Left hindlimb (tissue), 1 donor: ENCODE measurements at places on chromosomes 13 and 19.
A peak's percentile ranks its signal among the peaks of the same experiment; 100 is the strongest.

DNA sequence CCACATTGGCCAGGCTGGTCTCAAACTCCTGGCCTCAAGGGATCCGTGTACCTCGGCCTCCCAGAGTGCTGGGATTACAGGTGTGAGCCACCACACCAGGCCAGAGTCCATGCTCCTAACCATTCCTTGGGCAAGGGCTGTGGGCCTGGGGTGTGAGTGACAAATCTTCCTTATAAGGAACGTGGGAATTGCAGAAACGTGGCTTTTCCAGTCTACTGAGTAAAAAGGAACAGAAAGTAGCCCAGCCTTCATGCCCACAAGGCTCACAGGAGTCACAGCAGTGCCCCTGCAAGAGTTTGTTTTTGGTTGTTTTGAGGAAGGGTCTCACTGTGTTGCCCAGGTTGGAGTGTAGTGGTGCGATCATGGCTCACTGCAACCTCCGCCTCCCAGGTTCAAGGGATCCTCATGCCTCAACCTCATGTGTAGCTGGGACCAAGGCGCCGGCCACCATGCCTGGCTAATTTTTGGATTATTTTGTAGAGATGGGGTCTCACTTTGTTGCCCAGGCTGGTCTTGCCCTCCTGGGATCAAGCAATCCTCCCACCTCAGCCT is 5.1 kb downstream of the MYPOP start:
- DNase-seq, result no peak

GRCh38 chr13:26295812-26296211 is 41.9 kb downstream of the CDK8 start:
- no peak for DNase-seq

- DNase-seq, result no peak
Observed at GRCh38 chr13:74891610-74892009, 590.4 kb downstream of the TBC1D4 start.

DNA sequence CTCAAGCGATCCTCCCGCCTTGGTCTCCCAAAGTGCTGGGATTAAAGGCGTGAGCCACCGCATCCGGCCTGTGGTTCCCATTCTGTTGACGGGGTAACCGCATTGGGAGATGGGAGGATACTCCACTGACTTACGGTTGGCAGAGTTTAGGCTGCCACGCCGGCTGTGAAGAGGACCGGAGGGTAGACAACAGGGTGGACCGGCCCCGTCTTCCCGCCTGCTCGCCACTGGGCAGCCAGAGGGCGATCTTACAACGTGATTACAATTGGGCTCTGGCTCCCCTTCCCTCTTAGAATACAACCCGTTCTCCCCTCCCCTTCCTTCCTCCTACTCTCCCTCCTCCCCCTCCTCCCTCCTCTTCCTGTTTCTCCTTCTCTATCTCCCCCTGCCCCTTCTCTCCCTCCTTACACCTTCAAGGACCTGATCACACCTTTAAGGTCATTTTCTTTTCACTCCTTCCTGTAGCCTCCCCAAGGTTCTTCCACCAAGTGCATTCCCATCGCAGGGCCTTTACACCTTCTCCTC is 957 bp upstream of the CCDC194 start:
- DNase-seq, result peak; percentile 62

GRCh38 chr13:98976338-98976737 is 1.5 kb downstream of the DOCK9 start:
- no peak for DNase-seq

GRCh38 chr13:101325423-101325822 is 90.9 kb downstream of the NALCN start:
- DNase-seq, result no peak

DNA sequence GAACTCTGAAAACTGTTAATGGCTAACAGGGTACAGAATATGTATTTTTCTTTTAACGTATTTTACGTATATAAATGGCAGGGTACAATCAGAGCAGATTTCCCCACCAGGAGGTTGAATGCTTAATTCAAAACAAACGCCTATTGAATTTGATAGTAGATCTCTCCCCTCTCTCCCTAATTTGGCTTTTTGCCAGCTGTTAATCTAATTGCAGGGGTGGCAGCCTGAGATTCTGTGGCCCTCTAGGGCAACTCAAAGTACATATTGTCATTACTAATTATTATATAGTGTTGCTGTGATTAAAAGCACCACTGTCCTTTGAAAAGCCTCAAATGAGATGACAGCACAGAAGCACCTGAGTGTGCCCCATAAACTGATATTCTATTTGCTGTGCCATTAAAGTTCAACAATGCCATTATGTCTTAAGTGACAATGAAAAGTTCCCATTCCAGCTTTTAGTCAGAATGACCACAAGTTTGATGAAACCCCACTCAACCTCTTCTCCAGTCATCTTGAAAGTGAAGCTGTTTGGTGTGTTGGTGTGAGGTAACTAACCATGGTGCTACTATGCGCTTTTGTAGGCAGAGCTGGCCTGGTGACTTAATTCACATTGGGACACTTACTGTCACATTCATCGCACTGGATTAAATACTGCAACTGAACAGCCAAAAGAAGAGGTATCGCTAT is 351.4 kb downstream of the KCNRG start:
- no peak for DNase-seq

DNA sequence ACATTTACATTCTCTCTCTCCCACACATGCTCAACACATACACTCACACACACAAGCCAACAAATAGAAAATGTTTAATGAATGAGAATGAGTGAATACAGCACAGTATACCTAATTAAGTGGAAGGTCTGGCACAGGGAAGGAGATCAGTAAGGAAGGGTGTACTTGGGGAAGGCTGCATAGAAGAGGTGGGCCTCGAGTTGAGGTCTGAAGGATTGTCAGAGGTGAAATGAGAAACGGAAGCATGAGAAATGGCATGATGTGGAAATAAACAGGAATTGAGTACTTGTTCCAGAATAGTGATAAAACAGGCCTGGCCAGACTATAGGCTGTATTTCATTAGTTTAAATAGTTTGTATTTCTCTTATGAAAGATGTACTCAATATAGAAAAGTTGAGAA is 136.2 kb downstream of the FLT1 start:
- no peak for DNase-seq

GRCh38 chr19:21901861-21902260 is 65.9 kb upstream of the ZNF43 start:
- no peak for DNase-seq

DNA sequence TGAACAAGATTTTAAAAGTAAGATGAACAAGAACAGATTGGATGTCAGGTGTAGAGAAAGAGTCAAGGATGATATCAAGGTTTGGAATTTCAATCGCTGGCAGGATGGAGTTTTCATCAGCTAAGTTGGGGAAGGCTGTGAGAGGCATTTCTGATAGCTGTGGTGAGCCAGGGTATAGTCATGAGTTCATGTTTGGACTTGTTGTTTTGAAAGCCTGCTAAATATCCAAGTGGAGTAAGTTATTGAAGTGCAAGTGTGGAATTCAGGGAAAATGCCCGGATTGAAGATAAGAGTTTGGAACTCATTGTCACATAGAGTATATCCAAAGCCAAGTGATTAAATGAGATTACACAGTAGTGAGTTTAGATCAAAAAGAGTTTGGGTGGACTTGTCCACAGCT is 11.0 kb upstream of the EPSTI1 start:
- DNase-seq, result no peak

DNA sequence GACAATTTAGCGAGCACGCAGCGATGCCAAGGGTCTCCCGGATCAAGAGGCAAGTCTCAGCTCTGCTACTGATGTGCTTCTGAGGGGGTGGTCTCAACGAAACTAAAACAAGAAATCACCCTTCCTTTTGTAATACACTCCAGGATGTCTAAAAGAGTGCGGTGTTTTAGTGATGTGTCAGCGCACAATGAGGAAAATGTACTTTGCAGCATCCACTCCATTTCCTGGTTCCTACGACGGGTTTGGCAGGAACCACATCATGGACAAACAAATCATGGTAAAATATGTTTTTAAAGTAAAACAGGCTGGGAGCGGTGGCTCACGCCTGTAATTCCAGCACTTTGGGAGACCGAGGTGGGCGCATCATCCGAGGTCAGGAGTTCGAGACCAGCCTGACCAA is 154.0 kb upstream of the TSC22D1 start:
- no peak for DNase-seq

DNA sequence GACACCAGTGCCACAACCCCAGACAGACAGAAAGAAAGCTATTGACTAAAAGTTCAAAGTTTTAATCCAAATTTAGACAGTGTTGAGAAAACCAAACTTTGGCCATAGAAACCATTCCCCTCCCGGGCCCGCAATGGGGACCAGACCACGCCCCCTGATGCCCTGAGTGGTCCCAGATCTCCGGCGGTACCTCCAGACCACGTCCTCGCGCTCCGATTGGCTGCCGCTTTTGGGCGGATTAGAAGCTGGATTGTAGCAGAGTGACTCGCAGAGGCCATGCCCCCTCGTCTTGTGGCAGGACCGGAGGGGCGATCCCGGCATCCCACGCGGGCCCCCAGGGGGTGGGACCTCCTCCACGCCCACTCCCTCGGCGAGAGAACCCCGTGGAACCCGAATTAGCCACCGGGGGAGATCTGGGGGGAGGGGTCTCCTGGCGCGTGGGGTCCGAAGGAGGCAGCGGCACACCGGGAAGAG is 797 bp upstream of the HSD17B14 start:
- peak; percentile 87 for DNase-seq

DNA sequence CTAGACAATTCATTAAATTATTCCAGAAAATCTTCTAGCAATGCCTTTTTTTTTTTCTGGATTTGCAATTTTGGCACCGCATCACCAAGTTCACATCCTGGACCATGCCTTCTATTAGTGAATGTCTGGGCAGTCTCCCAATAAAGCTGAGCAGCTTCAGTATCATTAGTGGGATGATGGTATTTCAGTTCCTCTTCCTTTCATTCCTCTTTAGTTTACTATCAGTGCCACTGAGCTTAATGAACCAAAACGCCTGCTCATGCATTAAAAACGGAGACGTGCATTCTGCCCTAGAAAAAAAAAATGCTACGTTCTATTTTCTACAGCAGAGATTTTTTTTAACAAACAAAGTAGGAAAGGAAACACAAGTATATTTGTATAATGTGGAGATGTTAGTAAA is 343.0 kb downstream of the PCDH9 start:
- DNase-seq, result peak; percentile 30

DNA sequence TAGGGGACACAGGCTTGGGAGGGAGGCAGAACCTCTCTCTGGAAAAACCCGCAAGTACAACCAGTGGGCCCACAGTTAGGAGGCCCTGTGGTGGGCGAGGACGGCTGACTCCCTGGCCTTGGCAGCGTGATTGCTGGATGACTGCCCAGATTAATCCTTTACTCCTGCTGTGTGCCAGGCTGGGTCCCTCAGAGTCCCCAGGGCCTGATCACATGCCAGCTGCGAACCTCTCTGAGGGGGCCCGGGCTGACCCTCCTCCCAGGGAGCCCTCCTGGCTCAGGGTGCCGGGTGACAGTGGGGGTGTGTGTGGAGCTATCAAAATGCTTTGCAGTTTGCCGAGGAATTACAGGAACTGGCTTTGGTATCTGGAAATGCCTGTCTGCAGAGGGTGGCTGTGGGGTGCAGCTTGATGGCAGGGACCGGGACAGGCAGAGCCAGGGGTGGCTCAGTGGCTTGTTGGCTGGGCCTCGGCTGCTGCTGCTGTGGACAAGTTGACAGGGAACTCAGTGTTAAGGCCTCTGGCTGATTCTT is 48.9 kb downstream of the DNM2 start:
- DNase-seq, result no peak

GRCh38 chr19:43768273-43769050 is 12.3 kb downstream of the KCNN4 start:
- no peak for DNase-seq

DNA sequence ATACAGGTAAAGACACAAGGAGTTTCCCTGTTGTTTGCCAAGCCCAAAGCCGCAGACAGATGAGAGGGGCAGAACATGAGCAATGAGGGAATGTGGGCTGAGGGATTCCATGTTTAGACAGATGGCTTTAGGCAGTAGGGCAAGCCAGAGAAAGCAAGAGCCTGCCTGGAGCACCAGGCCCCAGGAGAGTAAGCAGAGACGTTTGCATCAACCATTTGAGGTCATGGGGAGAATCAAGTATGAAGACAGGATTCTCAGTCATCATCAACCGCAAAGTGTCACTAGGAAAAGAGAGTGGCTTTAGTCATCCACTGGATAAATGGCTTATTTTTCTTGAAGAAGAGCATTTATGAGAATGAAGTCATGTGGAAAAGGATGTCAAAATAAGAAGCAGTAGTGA is 184.7 kb downstream of the COG6 start:
- no peak for DNase-seq

GRCh38 chr13:47718556-47718955 is 282.5 kb downstream of the SUCLA2 start:
- no peak for DNase-seq

DNA sequence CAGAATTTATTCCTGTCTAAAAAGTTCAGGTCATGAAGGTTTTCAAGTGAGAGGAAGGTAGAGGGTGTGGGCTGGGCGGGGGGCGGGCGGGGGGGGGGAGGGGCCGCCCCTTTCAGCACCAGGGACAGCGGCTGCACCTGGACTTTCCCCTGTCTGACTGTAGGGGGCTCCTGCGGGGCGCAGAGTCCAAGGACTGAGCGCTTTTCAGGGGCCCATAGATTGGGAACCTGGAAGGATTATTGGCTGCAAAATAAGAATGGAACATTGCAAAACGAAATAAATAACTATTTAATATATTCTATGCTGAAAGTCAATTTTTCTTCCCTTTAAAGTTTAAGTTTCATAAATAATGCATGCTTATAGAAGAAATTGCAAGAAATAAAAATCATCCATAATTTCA is 8.9 kb upstream of the CYP4F3 start:
- DNase-seq, result no peak

- no peak for DNase-seq
Observed at GRCh38 chr13:85864963-85865530, 65.8 kb upstream of the SLITRK6 start.

DNA sequence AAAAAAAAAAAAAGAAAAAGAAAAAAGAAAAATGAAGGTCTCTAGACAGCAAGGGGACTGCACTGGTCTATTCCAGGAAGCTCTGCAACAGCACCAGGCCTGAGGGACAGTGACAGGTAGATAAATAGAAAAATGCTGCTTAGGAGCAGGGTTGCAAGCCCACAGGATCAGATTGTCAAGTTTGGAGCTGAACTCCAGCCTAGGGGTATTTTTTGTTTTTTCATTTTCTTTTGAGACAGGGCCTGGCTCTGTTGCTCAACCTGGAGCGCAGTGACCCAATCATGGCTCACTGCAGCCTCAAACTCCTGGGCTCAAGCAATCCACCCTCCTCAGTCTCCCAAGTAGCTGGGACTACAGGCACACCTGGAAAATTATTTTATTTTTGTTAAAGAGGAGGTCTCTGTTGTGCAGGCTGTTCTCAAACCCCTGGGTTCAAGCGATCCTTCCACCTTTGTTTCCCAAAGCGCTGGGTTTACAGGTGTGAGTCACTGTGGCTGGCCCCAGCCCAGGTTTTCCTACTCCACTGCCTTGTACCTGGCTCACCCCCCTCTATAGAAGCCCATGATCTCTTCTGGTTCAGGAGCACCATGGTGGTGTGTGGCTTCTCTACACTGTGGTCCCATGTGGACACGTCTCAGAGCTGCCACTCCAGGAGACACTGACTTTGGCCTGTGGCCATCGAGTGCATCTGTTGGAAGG is 23.9 kb downstream of the POP4 start:
- DNase-seq, result no peak

GRCh38 chr19:661427-662196 is 1.4 kb downstream of the RNF126 start:
- DNase-seq, result no peak
